Right ventricle myocardium inferior (tissue), 1 donor: ENCODE measurements at places on chromosomes 7 and 10. TPM values are rescaled to one million over a fixed set of nuclear protein-coding genes. Genes with fewer than 3 reads are reported as not detected.

The CHPF2 gene
- 11.6 TPM for total RNA-seq

The CPED1 gene
- total RNA-seq, result 27.5 TPM

- no peak for DNase-seq
These were observed 48.5 kb upstream of the PPP2R2D start for GRCh38 chr10:131852176-131852822.

DNA sequence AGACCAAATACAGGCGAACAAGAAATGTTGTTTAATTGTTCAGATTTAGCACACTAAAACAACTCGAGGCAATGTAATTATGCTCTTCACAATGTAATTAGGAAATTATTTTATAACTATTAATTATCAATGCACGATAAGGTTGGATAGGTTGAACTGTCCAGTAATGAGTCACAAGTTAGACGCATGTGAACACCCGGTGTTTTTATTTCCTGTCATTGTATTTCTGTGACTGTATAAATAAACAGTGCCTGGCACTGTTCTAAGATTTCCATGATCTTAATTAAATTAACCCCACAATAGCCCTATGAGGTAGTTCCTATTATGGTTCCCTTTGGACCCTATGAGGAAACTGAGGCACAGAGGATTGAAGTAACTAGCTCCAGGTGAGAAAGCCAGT, 26.2 kb downstream of the C10orf105 start:
- no peak for DNase-seq

DNA sequence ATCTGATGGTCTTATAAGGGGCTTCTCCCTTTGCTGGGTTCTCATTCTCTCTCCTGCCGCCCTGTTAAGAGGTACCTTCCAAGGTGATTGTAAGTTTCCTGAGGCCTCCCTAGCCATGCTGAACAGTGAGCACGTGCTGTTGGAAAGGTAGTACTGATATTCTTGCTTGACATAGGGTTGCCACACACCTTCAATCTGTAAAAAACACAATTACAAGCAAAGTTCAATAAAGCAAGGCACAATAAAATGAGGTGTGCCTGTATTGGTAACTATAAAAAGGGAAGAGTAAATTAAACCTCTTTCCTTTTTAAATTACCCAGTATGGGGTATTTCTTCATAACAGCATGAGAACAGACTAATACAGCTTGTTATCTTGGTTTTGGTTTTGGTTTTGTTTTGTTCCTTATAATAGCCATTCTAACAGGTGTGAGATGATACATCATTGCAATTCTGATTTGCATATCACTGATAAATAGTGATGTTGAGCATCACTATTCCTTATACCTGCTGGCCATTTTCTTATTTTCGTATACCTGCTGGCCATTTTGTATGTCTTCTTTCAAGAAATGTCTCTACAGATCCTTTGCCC, 164.9 kb upstream of the TRIM24 start:
- DNase-seq, result no peak

DNA sequence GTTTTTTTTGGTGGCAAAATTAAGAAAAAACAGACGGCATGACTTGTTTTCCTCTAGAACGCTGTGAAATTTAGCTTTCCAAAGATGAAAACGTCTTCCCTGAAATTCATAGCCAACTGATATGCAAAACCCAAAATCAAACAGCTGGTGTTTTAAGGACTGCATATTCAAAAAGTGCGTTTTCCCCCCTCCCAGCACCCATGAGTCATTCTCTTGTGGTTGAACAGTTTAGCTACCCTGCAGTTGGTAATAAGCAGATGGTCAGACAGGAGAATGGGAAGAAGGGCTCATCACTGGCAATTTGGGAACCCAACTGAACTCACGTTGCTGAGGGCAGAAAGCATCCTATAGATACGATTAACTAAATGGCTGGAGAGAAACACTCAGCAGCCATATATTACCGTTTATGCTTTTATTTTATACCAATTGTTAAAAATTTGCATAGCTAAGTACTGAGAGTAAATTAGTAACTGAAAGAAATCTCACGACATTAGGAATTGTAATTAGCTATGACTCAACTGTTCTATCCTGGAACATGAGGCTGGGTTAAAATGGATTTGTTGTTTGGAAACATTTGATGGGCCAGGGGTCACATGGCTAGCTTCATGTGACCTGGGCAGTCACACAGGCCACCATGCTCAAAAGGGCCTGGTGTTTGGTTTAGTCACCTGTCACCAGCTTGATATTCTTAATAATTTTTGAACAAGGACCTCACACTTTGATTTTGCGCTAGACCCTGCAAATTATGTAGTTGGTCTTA, 343.1 kb downstream of the PHTF2 start:
- DNase-seq, result no peak

DNA sequence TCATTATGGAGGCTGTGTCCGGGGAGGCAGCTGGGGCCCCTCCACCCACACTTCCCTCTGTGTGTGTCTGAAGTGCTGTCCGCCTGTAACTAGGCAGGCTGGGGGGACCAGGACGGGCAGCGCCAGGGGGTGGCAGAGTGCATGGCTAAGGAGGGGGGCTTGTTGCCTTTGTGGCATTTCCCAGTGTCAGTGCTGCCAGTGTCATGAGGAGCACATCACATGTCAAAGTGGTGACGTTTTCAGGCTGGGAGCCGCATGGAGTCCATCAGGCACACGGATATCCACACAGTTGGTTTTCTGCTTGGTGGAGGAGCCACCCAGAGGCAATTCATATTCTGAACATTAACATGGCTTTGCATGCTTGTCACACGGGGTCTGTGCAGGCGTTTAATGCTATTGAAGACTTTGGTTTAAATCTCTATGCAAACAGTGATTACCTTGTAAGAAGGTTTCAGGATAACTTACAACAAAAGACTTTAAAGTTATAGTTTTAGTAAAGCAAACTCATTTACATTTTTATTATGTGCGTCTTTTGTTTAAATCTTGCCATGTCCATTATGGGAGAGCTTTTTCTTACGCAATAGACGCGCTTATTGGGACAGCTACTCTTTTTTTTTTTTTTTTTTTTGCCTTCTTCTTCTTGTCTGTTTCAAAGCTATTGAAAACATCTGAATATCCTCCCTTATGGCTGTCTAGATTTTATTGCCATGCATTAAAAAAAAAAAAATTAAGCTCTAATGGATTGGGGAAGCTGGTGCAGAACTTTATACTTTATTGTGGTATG, 52.9 kb downstream of the C10orf67 start:
- no peak for DNase-seq

DNA sequence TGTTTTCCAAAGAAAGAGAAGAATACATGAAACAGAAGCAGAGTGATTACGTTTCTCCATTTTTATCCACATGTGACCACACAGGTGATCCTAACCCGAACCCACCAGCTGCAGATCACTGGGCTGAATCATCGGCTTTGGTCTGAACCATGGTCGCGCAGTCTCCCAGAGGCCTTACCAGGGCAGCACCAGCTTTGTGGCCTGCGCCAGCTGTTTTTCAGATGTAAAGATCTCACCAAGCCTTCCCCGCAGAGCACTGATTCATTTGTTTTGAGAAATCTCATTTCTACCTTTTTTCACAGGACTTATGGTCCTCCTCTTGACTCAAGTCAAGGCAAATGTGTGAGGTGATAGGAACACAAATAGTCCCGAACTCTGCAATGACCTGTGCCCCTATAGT, 207.0 kb upstream of the PPP2R2D start:
- DNase-seq, result peak; percentile 33
